Panc1 (cell line): ENCODE measurements at places on chromosomes 13 and 19.
A peak's percentile ranks its signal among the peaks of the same experiment; 100 is the strongest.

- DNase-seq = no peak
These were observed 244.2 kb upstream of the ZNF507 start for GRCh38 chr19:32101206-32101605.

DNA sequence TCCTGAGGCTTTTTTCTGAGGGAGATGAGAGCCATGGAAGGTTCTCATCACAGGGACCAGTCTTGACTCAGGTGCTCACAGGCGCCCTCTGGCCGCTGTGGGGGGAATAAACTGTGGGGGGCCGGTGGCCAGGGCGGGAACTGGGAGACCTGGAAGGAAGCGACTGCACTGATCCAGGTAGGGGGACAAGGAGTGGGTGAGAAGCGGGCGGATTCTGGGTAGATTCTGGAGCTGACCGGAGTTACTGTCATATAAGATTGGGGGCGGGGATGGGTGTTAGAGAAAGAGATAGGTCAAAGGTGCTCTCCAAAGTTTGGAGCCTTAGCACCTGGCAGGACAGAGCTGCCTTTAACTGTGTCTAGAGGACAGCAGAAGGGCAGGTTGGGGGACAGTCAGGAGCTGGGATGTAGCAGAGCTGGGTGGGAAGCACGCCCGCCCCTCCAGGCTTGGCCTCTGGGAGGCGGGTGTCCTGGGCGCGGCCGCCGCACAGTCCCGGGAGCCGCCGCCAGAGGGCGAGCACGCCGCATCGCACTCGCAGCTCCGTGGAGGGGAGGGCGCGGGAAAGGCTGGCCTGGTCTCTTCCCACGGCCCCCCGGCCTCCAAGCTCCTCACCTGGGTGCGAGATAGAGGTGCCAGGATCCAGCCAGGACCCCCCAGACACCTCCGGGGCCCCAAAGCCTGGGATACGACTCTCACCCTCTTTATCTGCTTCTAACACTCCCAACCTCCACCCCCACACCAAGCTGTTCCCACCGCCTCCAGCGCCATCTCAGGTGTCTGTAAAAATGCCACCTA, 4.2 kb upstream of the DAND5 start:
- peak; percentile 36 for DNase-seq

- no peak for DNase-seq
These were observed 32.7 kb upstream of the GPR183 start for GRCh38 chr13:99339736-99340397.

DNA sequence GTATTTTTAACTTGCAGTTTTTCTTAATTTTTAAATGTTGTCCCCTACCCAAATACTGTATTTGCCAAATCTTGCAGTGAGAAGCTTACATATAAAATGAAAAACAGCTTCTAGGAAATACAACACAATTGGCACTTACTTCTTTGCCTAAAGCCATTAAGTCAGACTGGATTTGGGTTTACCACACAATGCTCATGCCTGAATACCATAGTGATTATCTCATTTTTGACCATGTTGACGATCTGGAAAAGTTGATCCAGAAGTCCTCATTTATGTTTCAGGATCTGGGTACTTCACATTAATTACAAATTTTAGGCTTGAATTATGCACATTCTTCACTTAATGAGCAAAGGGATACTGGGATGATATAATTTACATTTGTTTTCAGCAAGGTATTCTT, 2.4 kb downstream of the RNF6 start:
- DNase-seq = no peak

- no peak for DNase-seq
These were observed 5.0 kb downstream of the EBI3 start for GRCh38 chr19:4234142-4234861.
